ENCODE measurements at places on chromosomes 4 and X.

DNA sequence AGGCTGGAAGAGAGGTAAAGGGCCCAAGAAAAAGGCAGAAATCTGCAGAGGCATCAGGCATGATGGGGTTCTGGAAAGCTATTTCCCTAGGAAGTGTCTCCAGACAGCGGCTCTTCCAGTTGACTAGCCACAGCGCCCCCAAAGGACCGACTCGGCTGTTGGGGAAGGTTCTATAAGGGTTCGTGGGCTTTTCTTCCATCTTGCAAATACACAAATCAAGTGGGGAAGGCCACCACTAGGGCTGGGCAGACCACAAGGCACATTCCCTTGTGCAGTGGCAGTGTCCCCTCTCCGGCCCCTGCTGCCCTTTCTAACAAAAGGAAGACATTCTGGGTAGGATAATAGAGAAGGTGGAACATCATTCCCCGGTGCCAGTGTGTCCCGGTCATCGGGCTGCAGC, 18.2 kb downstream of the BCOR start:
- DNase-seq = no peak

GRCh38 chrX:137999552-137999951, 433.6 kb downstream of the ZIC3 start:
- DNase-seq = no peak

GRCh38 chr4:15714141-15714540, 11.3 kb downstream of the BST1 start:
- no peak for DNase-seq

GRCh38 chrX:51836823-51837222, 56.6 kb upstream of the MAGED1 start:
- DNase-seq = no peak

DNA sequence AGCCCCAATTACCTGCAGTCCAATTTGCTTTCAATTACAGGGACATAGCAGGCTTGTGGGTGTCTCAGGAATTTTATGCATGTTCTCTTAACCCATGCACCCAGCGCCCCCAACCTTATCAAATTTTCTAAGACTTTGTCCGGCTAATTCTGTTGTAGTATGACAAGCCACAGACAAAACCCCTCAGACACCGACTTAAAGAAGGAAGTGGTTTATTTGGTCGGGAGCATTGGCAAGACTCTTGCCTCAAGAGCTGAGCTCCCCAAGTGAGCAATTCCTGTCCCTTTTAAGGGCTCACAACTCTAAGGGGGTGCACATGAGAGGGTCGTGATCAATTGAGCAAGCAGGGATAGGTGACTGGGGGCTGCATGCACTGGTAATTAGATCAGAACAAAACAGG, 28.7 kb upstream of the IL9R start:
- DNase-seq = no peak

GRCh38 chrX:30153881-30154260, 61.5 kb upstream of the MAGEB2 start:
- no peak for DNase-seq

GRCh38 chrX:121256647-121257046, 209.2 kb downstream of the GLUD2 start:
- no peak for DNase-seq

GRCh38 chr4:73575660-73576059, 44.6 kb downstream of the RASSF6 start:
- DNase-seq = no peak

- DNase-seq = peak; percentile 50
These were observed 2.3 kb downstream of the SH3TC1 start for GRCh38 chr4:8201321-8201781.

DNA sequence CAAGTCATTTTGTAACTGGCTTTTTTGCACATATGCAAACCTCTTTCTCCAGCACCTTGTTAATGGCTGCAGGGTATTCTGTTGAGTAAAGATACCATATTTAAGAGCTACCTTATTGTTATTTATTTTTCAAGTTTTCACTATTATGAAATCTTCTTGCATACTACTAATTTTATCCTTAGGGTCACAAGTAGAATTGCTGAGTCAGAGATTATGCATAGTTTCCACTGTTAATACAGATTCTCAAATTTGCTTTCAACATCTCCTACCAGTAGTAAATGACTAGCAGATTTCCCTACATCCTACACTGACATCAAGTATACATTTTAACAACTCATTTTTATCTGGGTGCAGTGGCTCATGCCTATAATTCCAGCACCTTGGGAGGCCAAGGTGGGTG, 112.6 kb downstream of the RELL1 start:
- no peak for DNase-seq

DNA sequence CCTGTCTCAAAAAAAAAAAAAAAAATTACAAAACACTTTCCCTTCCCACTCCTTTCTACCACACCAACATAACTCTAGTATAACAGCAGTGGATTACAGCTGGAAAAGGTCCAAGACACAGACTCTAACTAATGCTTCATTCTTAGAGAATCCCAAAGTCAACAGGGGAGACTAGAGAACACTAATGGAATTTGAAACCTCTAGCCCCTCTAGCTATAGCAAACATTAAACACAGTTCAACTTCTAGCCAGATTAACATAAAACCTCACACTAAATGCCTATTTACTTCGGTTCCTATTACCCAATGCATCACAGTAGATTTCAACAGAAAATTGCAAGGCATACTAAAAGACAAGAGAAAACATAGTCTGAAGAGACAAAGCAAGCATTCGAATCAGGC, 10.5 kb upstream of the DHX15 start:
- no peak for DNase-seq

DNA sequence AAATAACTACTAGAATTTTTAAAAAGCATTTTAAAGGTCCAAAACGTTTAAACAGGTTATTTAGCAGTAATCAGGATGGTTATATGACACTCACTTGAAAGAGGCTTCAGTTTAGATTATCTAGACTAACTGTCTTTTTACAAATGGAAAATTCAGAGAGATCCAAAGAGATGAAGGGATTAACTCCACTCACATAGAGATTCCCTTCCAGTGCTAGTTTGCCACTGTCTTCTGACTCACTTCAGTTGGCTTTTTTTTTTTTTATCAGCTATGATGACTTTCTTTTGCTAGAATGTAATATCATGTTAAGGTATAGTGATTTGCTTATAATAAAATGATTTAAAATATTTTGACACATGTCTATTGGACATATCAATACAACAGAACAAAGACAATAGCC, 43.8 kb downstream of the GALNT7 start:
- no peak for DNase-seq

DNA sequence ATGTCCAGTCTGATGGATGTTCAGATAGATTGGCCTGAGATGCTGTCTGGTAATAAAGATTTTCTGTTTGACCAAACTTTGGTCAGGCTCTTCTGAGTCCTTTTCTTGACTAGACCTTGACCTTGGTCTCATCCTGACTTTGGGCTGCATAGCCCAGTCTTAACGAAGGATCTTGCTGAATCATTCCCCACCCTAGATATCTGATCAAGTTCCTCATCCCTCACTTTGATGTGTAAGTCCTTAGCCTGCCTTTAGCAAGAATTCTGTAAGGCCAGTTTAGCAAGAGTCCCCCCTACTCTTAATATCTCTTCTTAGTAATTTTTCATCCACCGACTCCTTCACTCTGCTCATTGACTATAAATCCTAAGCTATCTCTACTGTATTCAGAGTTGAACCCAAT, 244.4 kb upstream of the JADE1 start:
- no peak for DNase-seq

GRCh38 chrX:82127228-82128123, 925.6 kb downstream of the SH3BGRL start:
- DNase-seq = no peak

Data from CD14-positive monocyte (primary cell).